CD4-positive, CD25-positive, alpha-beta regulatory T cell (primary cell): ENCODE measurements at places on chromosomes 6 and 20. TPM values are rescaled to one million over a fixed set of nuclear protein-coding genes. Genes with fewer than 3 reads are reported as not detected.

The LTA gene
- total RNA-seq = 15.6 TPM

The SGK1 gene
- 193 TPM for total RNA-seq

The MAN1A1 gene
- 13.6 TPM for total RNA-seq

The PROKR2 gene
- not detected for total RNA-seq

The HRH3 gene
- not detected for total RNA-seq

The AVP gene
- 1.4 TPM for total RNA-seq

The IMPG1 gene
- total RNA-seq = not detected

The AKAP12 gene
- 0.30 TPM for total RNA-seq

The OPRM1 gene
- total RNA-seq = not detected

The CGA gene
- total RNA-seq = 0.62 TPM

The AIF1 gene
- 9.9 TPM for total RNA-seq

The DEFB124 gene
- total RNA-seq = not detected

The TMEM14A gene
- total RNA-seq = 8.0 TPM

The TSPO2 gene
- not detected for total RNA-seq

The ULBP3 gene
- total RNA-seq = 1.3 TPM

The TNXB gene
- 11.2 TPM for total RNA-seq

The ARMH2 gene
- total RNA-seq = 1.8 TPM

The ZMYND8 gene
- 47.2 TPM for total RNA-seq

The SGK2 gene
- 1.7 TPM for total RNA-seq

The SNAP91 gene
- total RNA-seq = not detected

The PRL gene
- total RNA-seq = not detected

The CPNE5 gene
- total RNA-seq = 4.3 TPM

The RAD21L1 gene
- total RNA-seq = not detected

The MED23 gene
- 60.6 TPM for total RNA-seq

The EYA4 gene
- total RNA-seq = not detected

The SLC13A3 gene
- total RNA-seq = 0.67 TPM

The UFL1 gene
- total RNA-seq = 19.1 TPM

The TNFRSF6B gene
- not detected for total RNA-seq

The RIPPLY2 gene
- total RNA-seq = not detected

The DNAH8 gene
- 0.05 TPM for total RNA-seq

The SLC32A1 gene
- not detected for total RNA-seq

The KIF16B gene
- total RNA-seq = 5.2 TPM
